ENCODE measurements at places on chromosomes 3 and 15.

- no peak for DNase-seq
Measured at GRCh38 chr3:14803101-14803980, 15.4 kb upstream of the FGD5 start.

DNA sequence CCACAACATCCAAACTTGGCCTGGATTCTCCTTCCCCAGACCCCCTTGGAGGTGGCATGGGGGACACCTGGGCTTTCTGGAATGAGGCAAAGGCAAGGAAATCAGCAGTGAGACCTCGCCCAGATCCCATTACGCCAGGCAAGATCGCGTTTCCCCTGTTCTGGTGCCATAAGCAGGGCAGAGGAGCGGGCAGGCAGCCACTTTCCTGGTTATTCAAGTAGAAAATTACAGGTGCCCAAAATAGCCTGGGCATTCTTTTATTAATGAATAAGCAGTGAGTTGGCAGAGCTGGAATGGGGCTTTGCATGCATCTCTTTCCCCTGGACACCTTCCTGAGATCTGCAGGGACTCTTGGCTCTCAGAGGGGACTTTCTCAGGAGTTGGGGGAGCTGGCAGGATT is 31.5 kb upstream of the FAM107A start:
- no peak for DNase-seq

DNA sequence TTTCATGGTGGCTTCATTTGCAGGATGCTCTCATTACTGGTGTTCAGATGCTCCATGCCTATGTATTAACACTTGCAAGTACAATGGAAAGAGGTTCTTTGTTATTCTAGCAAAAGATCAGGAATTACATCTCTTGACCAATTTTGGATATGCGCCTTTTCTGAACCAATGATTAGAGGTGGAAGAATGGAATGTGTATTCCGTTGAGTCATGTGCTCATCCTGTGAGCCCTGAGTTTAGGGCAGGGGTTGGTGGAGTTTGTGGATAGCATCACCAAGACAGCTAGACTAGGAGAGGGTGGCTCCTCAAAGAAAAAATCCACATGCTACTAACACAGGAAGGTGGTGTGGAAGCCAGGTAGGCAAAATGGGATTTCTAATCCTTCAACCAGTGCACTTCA is 80.7 kb upstream of the SLC25A26 start:
- no peak for DNase-seq

- no peak for DNase-seq
Measured at GRCh38 chr15:33293713-33294334, 16.9 kb upstream of the RYR3 start.

DNA sequence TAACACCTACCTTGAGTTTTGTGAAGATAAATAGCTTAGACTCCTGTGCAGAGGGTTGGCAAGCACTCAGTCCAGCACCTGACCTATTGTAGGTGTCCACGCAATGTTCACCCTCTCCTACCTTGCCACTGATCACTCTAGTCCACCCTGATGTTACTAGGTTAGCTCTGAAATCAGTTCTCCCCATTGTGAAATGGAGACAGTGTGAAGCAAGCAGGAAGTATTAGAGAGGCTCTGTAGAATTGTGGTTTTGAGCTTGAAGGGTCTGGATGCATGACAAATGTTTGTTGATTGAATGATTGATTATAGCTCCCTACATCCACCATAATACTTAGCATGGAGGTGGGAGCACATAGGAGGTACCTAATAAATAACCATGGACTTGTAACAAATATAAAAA is 199.7 kb downstream of the RPLP1 start:
- DNase-seq = no peak

DNA sequence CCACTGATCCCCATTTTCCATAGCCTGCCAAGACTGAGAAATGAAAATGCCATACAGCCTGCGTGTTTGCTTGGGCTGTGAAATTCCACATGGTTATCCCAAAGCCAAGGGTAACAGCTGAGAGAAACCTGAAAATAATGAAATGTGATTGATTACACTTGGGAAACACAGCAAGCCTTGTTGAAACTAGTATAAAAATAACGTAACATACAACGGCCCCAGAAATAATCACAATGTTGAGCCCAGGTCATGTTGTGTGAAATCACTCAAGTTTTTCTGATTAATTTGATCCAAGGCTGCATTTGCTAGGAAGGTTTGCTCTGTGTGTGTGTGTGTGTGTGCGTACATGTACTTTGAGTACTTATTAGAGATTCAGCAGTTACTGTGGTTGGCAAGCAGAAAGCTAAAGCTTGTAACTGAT is 269.0 kb downstream of the OXSM start:
- DNase-seq = no peak

GRCh38 chr3:61333192-61333961 is 82.1 kb upstream of the FHIT start:
- no peak for DNase-seq

DNA sequence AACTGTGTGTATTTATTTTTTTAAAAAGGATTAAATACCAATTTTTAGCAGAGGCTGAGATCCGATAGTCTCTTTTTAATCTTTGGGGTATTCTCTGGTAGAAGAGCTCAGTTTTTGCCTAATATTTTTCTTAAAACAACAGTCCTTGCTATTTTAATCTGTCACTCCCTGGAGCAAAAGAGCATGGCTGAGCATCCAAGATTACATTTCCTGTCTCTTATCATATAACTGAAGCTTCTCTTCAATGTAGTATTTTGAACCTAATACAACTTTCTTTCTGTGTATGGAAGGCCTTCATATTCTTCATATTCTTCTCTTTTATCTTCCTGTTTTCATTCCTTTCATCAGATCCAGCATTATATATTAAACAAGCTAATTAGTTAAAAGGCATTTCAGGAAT is 293.7 kb downstream of the NSUN3 start:
- no peak for DNase-seq

GRCh38 chr15:99446565-99447496 is 119.0 kb upstream of the MEF2A start:
- no peak for DNase-seq

GRCh38 chr3:62873451-62873760 is 1.8 kb downstream of the CADPS start:
- DNase-seq = no peak

- DNase-seq = no peak
Measured at GRCh38 chr3:10792208-10792607, 23.8 kb upstream of the SLC6A11 start.

GRCh38 chr3:194987571-194988494 is 283.1 kb downstream of the XXYLT1 start:
- no peak for DNase-seq

GRCh38 chr15:99556011-99556410 is 9.8 kb upstream of the MEF2A start:
- DNase-seq = no peak

GRCh38 chr3:9715136-9715535 is 11.5 kb downstream of the CPNE9 start:
- DNase-seq = no peak

- DNase-seq = no peak
Measured at GRCh38 chr3:170320461-170321121, 36.9 kb upstream of the SKIL start.

- DNase-seq = no peak
Measured at GRCh38 chr3:88003115-88003755, 55.6 kb downstream of the CGGBP1 start.

DNA sequence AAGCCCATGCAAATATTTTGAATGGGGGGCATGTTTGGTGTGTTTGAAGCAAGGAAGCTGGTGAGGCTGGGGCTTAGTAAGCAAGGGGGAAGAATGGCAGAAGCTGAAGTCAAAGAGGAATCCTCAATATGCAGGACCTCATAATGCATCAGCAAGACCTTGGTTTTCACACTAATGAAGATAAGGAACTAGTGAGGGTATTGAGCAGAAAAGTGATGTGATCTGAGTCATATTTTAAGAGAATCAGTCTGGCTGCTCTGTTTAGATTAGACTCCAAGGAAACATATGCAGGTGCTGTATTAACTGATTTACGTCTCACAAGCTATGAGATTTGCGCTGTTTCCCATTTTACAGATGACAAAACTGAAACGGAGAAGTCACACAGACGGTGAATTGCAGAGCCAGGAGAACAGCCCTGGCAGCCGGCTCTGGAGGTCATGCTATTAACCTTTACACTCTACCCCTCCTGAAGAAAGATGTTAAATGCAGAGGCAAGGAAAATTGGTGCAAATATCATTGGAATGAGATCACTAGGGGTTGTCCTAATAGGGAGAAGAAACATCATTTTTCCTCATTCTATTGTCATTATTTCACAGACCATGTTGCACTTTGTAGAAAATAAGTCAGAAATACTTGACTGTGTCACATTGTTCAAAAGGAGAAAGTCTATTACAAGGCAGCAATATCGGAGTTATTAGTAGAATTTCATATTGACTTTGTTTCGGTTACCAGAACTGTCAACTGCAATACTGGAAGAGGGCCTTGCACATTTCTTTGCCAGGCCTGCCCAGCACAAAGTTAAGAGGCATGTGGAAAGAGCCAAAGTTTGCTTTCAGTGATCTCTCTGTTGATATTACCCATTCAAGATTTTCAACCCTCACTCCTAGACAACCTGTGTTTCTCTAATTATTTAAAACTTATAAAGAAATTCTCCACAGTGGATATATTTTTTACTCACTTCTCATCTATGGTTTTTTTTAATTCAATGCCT is 64.9 kb downstream of the COL8A1 start:
- DNase-seq = no peak

GRCh38 chr3:172257648-172258400 is 190.4 kb downstream of the GHSR start:
- no peak for DNase-seq

DNA sequence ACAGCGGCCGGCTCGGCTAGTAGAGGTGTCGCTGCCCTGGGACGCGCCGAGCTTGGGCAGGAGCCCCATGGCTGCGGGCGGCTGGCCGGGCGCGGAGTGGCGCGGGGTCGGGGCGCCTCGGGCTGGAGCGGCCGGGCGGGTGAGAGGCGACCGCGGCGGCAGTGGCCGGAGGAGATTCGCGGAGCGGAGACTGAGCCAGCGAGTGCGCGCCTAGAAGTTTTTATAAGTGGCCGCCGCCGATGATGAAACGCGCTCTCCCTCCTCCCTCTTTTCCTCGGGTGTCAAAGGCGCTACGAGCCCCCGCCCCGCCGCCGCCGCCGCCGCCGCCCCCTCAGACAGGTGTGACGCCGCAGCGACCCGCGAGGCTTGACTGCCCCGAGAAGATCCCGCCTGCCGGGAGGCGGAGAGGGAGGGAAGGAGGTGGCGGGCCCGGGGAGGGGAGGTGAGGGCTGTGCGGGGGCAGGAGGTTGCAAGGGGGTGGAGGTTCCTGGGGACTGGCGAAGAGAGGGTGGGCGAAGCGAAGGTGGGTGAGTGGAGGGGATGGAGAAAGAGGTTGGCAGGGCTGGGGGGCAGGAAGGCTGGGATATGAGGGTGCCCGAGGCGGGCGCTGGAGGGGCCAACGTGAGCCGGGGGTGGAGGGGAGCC is at the start of gene SLCO2A1:
SLCO2A1 (minus strand) TSS at position 192 of the 645 bp plus-strand sequence; CDS start at position 69, 123 bp downstream.
- no peak for DNase-seq

GRCh38 chr15:34070003-34070402 is 31.0 kb upstream of the AVEN start:
- no peak for DNase-seq

DNA sequence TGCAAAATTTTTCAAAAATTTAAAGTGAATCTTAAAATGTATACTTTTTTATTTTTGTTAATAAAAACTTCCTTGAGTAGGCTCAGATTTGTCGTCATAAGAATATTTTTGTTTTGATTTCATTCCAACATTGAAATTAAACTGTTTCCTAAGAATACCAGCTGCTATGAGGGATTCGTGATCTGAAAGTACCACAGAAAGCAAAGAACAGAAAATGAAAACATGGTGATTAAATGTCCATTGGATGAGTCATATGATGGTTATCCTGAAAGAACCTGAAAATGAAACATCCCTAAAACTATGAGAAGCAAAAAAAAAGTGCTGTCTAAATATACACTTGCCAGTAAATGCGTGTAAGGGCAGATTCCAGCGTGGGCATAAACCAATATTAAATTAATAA is 143.8 kb downstream of the GMNC start:
- no peak for DNase-seq

DNA sequence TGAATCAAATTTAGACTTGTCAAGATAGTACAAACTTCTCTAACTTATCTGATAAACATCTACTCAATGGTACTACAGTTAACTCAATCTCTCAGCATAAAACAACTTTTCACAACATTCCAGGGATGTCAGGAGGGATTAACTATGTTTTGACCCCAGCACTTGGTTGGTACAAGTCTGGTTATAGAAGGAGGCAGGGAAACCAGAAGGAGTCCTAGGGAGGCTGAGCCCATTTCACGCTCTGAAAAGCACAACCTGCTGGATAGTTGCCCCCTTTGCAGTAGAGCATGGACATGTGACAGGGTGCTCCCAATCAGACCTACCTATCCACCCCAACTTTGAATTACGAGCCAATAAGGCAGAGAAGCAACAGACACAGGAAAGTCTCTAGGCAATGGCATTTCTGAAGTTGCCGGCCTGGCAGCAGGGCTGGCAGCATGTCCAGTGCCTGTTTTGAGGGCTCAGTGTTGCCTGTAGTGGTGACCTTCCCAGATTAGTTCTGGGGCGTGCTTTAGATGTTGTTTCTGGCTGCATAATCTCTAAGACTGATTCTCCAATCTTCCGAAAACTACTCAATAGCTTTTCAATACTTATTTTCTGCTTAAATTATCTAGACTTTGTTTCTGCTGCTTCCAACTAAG is 8.2 kb downstream of the ANKUB1 start:
- no peak for DNase-seq

GRCh38 chr3:14472471-14473351 is 67.4 kb downstream of the GRIP2 start:
- no peak for DNase-seq

DNA sequence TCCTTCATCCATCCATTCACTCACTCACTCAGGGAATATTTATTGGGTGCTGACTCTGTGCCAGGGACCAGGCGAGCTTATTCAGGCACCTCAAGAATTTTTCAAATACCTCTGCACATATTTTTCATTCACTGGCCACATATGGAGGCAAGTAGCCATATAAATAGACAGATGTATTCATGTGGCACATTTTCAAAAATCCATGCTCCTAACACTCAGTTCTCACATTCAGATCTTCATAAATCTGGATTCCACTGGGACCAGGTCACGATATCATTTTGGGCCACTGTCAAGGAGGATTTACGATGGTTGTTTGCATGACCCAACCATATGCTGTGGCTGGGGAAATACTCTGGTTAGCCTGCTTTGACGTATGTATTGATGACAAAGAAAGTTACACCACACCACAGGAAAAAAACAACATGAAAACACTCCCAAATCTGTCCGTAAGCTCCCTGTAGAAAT is 241.8 kb upstream of the LRTM1 start:
- no peak for DNase-seq

GRCh38 chr15:92095693-92096092 is 242.2 kb downstream of the SLCO3A1 start:
- DNase-seq = no peak

DNA sequence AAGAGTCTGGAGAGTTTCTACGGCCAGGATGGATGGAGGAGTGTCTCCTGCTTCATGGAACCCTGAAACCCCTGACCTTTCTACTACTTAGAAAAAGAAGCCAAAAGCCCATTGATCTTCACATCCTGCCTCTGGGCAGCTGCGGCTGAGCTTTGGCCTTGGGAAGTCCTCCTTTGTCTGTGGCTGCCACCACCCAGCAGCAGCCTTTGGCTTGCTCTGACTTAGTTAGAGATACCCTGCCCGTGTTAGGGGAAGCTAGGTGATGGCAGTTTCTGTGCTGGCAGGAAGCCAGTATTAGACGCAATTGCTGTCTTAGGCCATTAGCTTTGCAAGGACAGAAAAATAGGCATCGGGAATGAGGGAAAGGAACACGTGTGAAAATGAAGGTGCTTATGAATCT is 18.8 kb downstream of the APH1B start:
- no peak for DNase-seq

- no peak for DNase-seq
Measured at GRCh38 chr3:159616234-159616825, 372.3 kb upstream of the IL12A start.
